ENCODE measurements at places on chromosomes 7 and 10.

DNA sequence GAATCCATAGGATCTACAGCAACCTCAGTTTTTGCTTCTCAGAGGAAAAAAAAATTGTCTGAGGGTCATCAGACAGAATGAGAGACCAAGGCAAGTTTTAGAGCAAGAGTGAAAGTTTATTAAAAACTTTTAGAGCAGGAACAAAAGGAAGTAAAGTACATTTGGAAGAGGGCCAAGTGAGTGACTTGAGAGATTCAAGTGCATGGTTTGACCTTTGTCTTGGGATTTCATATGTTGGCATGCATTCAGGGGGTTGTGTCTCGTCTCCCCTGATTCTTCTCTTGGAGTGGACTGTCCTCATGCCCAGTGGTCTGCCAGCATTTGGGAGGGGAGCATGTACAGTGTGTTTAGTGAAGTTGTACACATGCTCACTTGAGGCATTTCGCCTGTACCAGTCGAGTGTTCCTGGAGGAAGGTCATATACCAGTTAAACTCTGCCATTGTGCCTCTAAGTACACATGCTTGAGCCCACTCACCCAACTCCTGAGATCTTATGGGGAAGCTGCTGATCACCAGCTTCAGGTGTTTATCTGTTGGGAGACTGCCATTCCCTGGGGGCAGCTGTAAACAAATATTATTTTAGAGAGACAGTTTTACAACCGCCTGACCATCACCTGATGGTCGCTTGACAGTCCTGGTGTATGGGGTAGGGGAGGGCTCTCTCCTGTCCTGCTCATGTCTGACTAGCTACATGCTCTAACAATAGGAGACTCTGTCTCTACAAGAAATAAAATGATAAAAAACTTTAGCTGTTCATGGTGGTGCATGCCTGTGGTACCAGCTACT is 109.4 kb downstream of the EEPD1 start:
- no peak for DNase-seq

- DNase-seq, result no peak
Observed at GRCh38 chr10:79084012-79084971, 15.5 kb downstream of the ZMIZ1 start.

- DNase-seq, result no peak
Observed at GRCh38 chr7:39073432-39073831, 95.7 kb downstream of the POU6F2 start.

DNA sequence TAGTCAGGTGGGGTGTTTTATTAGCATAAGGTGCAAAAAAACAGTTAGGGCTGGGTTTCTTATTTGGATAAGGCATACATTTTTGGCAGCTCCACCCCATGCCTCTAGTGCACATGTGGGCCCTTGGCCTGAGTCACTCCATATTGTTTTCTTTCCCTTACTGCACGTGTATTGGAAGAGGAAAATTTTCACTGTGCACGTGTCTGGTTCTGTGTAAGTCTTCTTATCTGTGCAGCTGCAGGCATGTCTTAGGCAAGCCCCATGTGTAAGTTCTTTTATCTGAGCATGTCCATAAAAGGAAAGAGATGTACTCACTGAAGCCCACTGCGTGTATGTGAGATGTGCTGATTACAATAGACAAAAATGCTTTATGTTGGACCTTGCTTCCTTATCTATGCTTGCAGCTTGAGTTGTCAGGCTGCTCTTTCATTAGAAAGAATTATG is 540.3 kb upstream of the IGFBP3 start:
- no peak for DNase-seq

GRCh38 chr7:69246758-69247157 is 351.5 kb upstream of the AUTS2 start:
- DNase-seq, result no peak

DNA sequence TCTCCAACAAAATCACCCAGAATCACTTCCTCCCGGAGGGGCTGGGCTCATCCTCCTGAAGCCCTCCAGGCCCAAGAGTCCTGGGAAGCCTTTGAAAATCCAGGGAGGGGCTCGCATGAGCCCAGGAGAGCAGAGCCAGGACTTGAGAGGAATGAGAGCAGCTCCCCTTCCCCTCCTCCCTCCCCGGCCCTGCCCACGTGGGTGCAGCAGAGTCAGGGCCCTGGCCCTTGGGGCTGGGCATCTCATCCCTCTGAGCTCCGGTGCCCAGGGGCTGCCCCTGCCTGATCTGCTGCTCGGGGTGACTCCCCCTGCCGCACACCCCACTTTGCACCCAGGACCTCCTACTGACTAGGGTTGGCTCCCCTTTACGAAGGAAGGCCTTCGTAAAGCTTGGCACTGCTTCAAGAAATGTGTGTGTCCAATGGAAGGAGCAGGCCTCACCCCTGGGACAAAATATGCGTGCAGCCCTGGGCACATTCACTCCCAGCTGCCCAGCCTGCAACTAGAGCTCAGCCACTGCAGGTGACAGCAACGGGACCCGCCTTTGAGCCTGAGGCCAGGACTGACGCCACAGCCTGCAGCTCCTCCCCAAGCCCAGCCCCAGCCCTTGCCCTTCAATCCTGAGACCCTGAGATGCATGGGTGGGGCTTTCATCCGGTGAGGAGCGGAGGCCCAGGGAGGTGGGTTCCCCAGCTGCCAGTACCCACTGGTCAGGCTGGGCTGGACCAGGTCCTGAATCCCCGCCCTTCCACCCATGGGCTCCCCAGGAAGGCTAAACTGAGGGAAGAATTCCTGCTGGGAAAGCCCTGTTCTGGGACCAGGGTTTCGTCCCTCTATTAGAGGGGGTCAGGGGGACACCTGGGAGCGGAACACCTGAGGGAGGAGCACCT is 21.8 kb downstream of the PWWP2B start:
- peak; percentile 37 for DNase-seq

DNA sequence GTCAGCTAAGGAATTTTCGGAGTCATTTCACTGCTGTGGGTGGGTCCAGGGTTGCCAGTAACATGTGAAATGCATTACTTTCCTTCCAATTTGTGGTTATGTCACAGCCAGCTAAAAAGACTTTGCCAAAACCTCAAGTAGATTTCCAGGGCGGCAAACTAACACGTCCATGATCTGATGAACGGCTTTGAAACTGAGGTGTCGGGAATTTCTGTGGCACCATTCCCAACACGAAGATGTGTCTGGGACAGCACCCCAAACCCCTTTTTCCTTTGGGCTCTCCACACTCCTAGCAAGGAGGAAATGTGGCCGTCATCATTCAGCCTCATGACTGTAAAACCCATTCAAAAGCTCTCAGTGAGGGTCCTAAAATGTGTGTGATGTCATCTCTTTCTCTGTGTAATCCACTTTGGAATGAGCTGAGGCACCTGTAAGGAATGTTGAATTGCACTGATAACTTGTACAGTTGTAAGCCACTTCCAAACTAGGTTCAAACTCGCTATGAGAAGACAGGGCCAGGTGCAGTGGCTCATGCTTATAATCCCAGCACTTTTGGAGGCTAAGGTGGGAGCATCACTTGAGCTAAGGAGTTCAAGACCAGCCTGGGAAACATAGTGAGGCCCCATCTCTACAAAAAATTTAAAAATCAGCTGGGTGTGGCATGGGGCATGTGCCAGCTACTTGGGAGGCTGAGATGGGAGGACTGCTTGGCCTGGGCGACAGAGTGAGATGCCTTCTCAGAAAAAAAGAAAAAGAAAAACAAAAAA is 146.1 kb upstream of the FRMD4A start:
- no peak for DNase-seq

DNA sequence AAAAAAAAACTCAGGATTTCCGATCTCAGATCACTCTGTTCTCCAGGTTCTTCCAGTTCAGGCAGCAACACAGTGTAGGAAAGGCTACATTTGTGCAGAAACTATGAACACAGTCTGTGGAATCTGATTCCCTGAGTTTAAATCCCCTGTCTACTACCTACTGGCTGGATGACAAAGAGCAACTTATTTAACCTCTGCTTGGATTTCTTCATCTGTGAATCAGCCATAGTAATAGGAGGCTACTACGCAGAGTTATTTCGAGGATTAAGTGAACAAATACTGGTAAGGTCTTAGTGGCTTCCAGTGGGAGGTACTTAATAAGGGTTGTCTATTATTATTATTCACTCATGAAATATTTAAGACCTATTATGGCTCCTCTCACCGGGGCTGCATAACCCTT is 44.3 kb upstream of the PDCD4 start:
- no peak for DNase-seq

GRCh38 chr7:46524350-46524749 is 603.3 kb upstream of the IGFBP3 start:
- no peak for DNase-seq

- no peak for DNase-seq
Observed at GRCh38 chr7:157904211-157904865, 567.5 kb downstream of the DNAJB6 start.

- no peak for DNase-seq
Observed at GRCh38 chr10:104300736-104301292, 31.8 kb downstream of the GSTO2 start.

- no peak for DNase-seq
Observed at GRCh38 chr7:24755541-24756407, 1.5 kb downstream of the GSDME start.

DNA sequence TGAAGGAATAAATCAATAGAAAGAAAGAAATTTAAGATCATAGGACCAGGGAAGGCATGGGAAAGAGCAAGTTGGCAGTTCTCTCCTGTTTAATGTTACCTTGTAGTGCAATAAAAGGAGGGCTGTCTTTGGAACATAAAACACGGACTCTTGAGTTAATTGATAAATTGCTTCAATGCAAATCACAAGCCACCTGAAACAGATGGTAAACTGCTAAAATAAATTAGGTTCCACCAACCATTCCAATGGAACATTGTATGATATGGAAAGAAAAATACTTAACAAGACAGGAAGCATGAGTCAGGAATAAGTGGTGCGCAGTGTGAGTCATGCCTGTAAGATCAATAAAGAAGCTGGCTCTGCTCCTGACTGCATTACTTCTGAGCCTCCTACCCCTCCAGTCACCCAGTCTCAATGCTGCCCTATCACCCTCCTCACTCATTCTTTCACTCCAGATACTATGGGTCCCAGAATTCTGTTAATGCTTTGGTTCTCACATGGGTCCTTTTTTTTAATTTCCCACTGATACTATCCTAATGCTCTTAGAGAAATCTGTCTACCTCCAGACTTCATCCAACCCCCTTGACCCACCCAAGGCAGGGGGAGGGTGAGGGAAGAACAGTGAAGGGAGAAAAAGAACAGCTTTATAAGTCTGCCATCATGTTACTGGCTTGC is 78.9 kb downstream of the LRRC17 start:
- DNase-seq, result no peak

DNA sequence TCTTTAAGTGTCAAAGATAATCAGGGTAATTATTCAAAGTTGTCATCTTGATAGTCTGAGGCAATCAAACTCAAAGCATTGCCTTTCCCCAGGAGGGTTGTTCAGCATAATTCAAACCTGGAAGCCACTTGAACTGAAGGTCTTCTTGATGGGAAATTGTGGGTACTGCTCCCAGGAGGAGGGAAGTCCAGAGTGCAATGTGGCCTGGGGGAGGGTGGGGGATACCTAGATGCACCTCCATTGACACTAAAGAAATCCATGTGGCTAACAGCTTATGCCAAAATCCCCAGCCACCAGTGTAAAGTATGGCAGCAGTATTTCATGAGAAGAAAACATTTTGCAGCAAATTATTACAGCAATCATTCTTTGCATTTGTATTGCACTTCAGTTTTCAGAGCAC is 114.9 kb downstream of the STRA8 start:
- DNase-seq, result no peak

DNA sequence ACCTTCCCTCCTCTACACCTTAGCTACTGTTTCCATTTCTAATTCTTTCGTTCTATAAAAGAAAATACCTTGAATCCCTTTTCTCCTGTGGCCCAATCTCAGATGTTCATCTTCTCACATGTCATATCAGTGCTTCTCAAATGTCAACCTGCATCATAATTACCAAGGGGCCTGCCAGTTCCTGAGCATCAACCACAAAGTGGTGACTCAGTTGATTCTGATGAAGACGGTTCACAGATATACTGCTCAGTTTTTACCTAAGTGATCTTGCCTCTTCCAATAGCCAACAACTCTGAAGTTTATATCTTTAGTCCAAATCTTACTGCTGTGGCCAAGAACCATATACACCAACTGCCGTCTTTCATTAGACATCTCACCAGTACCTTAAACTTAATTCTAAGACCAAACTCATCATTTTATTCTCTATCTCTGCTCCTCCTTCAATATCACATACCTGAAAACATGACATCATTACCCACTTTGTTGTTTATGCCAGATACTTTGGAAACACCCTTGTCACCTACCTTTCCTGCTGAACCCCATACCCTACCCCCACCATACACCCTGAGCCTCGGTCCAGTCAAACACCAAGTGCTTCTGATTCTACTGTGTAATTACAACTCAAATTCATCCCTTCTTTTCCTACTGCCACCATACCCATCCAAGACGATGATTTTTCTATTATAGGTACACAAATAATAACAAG is 115.5 kb downstream of the LMBR1 start:
- no peak for DNase-seq

GRCh38 chr7:149455175-149455950 is 5.5 kb downstream of the ZNF777 start:
- DNase-seq, result no peak

GRCh38 chr10:102704915-102705314 is 9.3 kb downstream of the ARL3 start:
- DNase-seq, result no peak

DNA sequence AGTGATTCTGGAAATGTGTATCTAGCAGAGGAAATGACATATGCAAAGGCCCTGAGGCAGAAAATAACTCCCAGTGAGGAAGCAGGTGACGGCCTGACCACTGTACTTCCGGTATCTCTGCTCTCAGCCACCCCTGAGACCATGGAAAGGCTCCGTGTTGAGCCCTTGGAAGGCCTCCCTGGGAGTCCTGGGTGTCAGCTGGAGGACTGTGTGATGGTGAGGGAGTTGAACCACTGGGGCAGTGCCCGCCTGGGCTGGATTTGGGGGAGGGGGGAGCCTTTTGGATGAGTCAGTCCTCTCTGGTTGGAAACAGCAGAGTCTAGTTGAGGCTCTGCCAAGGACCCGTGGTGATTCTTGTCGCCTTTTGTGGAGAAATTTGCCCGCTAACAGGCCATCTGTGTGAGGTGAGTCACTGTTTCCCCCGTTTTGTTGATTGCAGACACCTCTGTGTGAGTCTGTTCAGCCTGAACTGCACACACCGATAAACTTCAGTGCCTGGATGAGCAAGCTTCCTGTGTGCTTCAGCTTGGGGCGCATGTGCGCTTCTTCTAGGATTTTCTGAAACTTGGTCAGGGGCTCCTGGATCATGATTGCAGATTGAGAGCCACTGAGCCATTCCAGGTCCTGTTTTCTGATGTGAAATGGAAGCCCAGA is 98.6 kb downstream of the GRK5 start:
- no peak for DNase-seq

GRCh38 chr10:103888113-103888841 is 29.7 kb downstream of the STN1 start:
- DNase-seq, result no peak

All from NCI-H187 (cell line).